Renal pelvis (tissue), 12 donors: ENCODE measurements at places on chromosomes 1 and 21. TPM values are rescaled to one million over a fixed set of nuclear protein-coding genes. Genes with fewer than 3 reads are reported as not detected.

DNA sequence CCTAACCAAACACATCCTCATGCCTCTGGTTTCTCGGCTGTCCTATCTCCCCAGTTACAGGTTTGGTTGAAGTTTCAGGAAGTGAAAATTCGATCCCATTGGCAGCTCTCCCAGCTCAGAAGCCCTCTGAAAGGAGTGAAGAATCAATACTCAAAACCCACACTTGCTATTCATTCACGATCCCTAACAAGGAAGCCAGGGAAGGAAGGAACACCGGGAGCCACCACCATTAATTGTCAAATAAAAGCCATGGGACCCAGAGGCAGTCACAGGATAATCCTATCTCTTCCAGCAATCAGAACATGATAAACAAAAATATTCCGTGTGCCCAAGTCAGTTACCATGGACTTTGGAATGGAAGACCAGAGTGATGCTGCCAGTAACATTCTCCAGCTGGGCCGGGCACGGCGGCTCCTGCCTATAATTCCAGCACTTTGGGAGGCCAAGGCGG, 7.0 kb downstream of the TMPRSS2 start:
- DNase-seq: no peak

DNA sequence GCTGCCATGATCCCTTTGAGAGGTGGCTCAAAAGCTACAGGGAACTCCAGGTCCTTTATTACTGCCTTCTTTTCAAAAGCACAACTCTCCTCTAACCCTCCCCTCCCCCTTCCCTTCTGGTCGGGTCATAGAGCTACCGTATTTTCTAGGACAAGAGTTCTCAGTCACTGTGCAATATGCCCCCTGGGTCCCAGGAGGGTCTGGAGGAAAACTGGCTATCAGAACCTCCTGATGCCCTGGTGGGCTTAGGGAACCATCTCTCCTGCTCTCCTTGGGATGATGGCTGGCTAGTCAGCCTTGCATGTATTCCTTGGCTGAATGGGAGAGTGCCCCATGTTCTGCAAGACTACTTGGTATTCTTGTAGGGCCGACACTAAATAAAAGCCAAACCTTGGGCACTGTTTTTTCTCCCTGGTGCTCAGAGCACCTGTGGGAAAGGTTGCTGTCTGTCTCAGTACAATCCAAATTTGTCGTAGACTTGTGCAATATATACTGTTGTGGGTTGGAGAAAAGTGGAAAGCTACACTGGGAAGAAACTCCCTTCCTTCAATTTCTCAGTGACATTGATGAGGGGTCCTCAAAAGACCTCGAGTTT, 3.1 kb downstream of the BTG2 start:
- no peak for DNase-seq

DNA sequence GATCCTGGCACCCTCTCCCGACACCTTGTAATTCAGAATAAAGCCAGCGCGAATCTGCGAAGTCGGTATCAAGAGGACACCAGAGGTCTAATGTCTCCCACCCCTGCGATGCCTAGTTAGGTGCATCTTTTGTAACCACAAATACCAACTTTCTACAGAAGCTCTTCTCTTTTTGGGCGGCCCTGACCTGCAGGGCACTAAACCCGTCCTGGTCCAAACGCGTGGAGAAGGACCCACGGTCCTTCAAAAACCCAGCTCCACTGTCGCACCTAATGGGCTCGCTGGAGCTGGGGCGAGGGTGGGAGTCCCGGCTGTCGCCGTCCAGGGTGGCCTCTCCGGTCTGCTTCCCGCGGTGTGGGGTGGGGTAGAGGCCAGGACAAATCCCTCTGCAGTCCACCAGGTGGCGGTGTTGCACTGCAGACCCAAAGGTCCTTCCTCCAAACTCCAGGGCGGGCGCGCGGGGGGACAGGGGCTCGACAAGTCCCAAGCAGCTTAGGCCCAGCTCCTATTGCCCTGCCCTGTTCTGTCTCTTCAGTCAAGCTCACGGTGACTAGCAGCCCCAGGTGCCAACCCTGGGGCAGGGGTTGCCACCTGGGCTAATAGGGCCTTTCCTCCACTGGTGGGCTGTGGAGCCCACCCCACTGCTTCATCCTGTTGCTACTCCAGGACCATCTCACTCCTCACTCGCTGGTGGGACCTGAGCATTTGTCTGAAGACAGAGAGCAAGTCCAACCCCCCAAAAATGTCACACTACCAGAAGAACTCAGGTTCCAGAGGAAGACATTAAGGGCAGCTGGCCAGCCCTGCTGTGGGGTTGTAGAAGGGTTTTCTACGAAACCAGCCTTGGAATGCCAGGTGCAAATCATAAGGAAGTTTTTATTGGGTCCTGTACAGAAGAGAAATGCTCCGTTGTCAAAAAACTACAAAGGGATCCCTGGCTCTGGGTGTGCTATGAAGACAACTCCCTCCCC, 2.8 kb downstream of the HES3 start:
- DNase-seq: no peak

GRCh38 chr1:109564194-109564878, 15.9 kb downstream of the GNAI3 start:
- no peak for DNase-seq

GRCh38 chr1:239858529-239858928, 233.2 kb upstream of the FMN2 start:
- no peak for DNase-seq

Gene EXO1
- 14.1 TPM for polyA plus RNA-seq
